ENCODE measurements at places on chromosomes 13 and 19.

DNA sequence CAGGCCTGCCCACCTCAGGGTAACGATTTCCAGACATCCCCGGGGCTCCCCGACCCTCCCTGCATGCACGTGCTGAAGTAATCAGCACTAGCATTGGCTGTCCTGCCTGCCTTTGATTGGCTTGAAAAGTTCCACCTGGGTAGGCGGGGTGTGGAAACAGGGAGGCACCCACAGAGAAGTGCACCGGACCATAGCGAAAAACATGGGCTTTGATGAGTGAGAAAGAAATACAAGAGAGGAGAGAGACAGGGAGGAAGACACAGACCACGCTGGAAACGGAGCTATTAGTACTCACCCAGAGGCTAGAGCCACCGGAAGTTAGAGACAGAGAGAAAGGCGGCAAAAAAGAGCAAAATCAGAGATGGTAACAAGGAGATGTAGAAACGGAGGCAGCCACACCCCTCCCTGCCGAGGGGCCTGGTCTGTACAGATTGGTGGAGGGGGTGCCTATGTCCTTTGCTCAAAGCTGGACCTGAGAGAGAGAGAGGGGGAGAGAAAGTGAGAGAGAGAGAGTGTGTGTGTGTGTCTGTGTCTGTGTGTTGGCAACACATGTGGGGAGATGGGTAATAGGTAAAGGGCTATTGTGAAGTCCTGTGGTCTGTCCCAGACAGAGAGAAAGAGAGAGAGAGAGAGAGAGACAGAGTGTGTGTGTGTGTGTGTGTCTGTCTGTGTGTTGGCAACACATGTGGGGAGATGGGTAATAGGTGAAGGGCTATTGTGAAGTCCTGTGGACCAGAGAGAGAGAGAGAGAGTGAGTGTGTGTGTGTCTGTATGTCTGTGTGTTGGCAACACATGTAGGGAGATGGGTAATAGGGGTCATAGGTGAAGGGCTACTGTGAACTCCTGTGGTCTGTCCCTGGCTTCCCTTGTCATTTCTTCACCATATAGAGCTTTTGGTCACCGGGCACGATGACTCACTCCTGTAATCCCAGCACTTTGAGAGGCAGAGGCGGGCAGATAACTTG, 2.9 kb downstream of the CGB3 start:
- DNase-seq = no peak

DNA sequence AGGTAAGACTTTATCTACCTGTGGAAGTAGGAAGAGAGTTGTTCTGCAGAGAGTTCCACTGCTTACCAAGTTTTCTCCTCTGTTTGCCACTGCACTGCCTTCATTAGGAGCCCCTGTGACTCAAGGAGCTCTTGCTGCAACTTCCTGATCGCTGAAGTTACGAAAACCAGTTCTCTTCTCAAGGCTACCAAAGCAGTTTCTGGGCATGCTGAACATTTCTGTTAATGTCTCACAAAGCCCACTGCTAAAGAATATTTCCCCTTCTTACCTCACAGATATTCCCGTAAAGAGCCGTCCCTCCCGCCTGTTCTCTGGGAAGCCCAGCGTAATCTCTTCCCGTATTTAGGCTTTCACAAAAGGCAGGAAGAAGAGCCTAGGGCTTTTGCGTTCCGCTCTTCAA, 82.6 kb upstream of the OXGR1 start:
- DNase-seq = no peak

DNA sequence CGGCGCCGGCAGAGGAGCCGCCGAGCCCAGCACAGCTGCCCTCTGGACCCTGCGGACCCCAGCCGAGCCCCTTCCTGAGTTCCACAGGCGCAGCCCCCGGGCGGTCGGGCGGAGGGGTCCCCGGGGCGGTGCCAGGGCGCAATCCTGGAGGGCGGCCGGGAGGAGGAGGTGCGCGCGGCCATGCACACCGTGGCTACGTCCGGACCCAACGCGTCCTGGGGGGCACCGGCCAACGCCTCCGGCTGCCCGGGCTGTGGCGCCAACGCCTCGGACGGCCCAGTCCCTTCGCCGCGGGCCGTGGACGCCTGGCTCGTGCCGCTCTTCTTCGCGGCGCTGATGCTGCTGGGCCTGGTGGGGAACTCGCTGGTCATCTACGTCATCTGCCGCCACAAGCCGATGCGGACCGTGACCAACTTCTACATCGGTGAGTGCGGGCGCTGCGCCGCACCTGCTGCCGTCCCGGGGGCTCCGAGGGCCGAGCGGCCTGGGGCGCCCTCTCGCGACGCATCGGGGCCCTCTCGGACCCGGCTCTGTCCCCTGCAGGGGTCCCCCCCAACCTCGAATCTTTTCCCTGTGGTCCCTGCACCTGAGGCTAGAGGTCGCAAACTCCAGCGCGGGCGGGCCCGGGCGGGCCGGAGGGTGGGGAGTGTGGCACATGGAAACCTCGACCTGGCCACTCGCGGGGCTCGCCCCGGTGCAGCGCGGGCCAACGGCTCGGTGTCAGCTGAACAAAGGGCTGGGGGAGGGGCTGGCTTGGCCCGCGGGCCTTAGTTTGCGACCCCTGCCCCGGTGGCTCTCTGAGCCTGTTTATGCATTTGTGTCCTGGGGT, at the start of gene KISS1R:
Gene KISS1R (plus strand): TSS at position 11 of the 829 bp plus-strand sequence. CDS start 170 bp downstream, at position 181.
- no peak for DNase-seq

GRCh38 chr19:50722201-50723013, 757 bp upstream of the CLEC11A start:
- no peak for DNase-seq
